Activated naive CD4-positive, alpha-beta T cell (primary cell): ENCODE measurements at places on chromosomes 12 and 14.

DNA sequence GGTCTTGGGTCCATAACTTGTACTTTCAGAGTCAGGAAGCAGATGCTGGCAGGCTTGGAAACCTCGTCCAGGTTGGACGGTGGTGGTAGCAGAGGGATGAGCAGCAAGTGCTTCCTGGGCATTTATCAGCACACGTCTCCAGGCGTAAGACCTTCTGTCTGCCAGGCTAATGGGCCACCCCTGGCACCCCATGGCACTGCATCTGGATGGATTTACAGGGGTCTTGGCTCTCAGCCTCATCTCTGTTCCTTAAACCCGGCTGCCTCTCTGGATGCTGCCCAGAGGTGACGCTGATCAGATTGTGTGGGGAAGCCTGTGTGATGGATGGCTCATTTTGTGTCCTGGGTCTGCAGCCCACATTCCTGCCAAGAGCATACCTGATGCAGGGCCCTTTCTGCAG is 145.1 kb downstream of the TSPAN9 start:
- DNase-seq = no peak

DNA sequence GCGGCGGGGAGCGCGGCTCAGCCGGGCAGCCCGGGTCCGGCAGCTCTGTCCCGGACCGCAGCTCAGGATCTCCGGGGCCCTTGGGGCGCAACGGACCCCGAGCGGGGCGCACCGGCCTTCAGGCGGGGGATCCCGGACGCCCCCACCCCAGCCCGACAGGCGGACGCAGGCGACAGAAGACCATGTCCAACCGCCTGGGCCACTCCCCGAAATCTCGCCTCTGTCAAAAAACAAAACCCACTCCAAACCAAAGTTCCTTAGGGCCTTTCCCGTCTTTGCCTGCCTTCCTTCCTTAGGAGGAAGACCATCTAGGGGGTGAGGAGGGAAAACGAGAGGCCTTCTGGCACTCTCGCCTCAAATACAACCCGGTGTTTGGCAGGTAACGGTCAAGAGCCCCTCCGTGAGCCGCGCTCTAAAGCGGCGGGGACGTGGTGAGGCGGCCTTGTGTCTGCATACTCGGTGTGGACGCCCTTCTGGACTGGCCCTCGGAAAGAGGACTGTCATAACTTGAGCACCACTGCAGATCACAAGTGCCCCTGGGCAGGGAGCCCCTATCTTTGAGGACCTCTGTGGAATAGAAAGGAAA is 604 bp downstream of the HCFC2 start:
- DNase-seq = no peak

DNA sequence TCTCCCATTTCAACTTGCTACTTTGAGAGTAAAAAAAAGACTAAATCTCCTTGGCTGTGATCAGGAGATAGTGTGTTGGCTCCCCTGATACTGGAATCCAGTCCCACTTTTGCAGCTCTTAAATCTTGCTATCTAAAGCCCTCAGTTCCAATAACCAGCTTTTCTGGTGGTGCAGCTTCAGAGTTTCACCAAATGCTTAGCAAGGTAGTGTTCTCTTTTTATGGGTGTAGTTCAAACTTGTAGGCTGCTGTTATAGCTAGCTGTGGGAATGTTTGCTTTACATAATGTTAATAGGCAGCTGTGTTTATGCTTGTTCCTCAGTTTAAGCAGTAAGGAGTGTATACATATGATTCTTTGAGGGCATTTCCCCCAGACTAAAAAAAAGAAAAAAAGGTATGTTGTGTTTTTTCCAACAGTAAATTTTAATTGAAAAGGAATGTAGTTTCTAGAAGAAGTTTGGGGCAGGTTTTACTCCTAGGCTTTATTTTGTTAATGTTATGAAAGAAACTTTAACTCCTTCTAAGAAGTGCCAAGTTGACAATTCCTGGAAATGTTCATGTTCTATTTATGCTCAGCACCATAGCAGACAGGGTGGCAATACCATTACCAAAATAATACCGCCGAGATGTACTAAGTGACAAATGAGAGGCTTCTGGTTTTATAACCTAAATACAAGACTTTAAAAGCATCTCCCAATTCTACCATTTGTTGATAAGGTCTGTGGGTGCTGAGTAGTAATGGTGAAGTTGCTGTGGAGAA is 12.1 kb downstream of the CRADD start:
- DNase-seq = no peak

DNA sequence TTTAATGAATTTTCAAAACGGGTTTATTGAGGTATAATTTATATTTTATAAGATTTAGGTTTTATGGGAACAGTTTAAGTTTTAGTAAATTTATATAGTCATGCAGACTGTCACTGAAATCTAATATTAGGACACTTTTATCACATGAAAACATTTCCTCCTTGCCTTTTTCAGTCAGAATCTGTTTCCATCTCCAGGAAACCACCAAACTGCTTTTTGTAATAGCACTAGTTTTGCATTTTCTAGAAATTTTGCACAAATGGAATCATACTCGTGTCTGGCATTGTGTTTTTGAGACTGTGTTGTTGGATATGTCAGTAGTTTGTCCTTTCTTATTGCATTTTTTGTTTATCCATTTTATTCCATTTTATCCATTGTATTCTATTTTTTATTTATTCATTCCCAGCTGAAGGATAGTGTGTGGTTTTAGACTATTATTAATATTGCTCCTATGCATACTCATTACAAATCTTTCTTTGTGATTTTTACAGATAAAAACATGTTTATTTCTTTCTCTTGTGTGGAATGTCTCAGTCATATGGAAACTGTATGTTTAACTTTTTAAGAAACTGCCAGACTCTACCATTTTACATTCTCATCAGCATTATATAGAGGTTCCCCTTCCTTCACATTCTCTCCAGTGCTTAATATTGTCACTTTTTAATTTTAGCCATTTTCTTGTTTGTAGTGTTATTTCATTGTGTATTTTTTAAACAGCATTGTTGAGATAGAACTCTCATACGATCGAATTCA is 26.5 kb downstream of the PALS1 start:
- DNase-seq = no peak

DNA sequence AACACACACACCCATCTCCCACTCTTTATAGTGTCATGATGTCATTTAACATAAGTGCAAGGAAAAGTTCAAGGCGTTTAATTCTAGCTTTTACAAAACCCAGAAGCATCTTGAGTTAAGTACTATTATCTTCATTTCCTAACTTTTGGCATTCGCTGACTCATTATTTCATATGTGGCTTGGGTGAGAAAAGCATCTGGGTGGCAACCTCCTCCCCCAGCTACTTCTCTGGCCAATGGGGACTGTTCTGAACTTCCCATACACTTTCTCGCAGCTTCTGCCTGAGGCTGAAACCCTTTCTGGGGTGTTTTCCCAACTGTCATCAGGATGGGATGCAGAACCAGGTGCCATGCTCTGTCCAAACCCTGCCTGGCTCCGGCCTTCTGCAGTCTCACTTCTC is 2.8 kb upstream of the MARK3 start:
- DNase-seq = no peak

DNA sequence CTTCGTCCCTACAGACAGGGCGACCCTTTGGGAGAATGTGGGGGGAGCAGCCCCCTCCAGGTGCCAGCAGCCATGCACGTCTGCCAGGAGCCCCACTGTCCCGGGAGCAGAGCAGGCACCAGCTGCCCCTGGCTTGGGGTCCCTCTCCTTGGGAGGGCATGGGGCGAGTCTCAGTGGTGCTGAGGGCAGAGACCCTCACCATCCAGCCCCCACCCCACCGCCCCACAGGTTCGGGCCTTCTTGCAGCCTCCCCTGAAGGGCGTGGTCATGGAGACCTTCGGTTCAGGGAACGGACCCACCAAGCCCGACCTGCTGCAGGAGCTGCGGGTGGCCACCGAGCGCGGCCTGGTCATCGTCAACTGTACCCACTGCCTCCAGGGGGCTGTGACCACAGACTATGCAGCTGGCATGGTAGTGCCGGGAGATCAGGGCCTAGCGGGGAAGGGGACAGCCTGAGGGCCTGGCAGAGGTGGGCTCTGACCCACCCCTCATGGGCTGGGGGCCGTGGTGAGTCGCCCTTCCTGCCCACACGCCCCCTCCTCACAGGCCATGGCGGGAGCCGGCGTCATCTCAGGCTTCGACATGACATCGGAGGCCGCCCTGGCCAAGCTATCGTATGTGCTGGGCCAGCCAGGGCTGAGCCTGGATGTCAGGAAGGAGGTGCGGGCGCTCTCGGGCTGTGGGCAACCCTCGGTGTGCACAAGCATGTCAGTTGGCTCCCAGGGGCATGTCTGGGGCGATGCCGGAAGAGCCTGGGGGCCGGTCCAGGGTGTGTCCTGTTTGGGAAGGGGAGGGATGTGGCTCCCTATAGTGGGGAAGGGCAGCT is 18.8 kb downstream of the ASPG start:
- no peak for DNase-seq

GRCh38 chr14:105088812-105089745 is 23.8 kb upstream of the GPR132 start:
- DNase-seq = no peak

DNA sequence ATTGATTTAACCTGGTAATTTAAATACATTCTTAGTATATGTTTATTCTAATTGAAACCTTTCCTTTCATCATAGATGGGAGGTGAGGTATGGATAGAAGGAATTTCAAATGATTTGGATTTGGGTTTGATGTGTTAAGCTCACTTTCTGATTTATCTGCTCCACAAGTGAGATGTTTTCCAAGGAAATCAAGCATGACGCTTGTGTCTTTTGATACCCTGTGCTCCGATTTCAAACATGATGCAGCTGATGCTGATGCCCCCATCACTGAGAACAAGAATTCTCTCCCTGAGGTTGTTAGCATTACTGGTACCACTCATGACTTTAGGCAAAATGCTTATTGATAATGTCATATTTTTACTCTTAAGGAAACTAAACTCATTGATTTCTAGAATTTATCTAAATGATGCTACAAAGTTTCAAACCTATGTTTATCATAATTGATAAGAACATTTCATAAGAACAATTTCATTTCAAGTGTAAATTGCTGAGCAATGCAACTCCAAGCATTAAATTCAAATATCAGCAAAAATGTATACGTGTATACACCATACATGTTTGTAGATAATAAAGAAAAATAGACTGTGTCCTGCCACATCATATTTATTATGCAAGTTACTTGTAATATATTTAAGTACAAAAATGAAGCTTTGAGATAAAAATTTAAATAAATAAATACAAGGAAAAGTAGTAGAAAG is 75.5 kb upstream of the LRIG3 start:
- DNase-seq = no peak

DNA sequence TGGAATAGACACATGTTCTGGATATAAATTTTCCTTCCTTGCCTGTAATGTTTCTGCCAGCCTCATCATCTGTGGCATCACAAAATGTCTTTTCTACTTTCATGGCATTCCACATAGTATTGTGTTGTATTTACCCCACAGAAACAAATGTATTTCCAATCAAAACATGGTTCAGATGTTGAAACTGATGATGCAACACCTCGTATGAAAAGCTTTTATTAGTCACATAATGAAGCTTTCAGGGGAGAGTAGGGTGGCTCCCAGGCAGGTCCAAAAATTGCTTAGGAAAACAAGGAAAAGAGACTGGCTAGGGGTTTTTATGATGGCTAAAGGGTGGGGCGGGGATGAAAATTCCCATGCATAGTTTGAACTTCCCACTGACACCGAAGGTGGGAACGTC is 29.1 kb upstream of the ZNF641 start:
- no peak for DNase-seq

GRCh38 chr12:92556637-92557421 is 146.0 kb upstream of the PLEKHG7 start:
- DNase-seq = no peak

GRCh38 chr12:131011165-131012079 is 57.7 kb downstream of the ADGRD1 start:
- DNase-seq = no peak

GRCh38 chr14:96143906-96144305 is 60.7 kb upstream of the BDKRB2 start:
- no peak for DNase-seq

DNA sequence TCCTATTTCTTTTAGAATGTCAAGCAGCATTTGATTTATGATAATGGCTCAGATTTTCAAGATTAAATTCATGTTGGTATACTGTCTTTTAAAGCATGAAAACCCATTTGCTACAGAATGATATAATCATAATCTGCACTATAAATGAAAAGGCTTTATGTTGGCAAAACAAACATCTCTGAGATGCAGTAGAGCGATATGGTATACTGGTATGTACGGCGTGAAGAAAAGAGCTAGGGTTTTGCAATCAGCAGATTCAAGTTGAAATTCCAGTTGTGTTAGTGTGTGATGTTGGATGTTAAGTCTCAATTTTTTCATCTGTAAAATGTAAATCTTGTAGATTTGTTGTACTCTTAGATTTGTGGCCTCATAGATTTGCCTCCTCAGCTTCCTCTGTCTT is 53.2 kb upstream of the DYRK2 start:
- DNase-seq = no peak

GRCh38 chr12:122990961-122991622 is 10.6 kb downstream of the ARL6IP4 start:
- no peak for DNase-seq

GRCh38 chr12:18446061-18446644 is 184.8 kb downstream of the PIK3C2G start:
- no peak for DNase-seq

DNA sequence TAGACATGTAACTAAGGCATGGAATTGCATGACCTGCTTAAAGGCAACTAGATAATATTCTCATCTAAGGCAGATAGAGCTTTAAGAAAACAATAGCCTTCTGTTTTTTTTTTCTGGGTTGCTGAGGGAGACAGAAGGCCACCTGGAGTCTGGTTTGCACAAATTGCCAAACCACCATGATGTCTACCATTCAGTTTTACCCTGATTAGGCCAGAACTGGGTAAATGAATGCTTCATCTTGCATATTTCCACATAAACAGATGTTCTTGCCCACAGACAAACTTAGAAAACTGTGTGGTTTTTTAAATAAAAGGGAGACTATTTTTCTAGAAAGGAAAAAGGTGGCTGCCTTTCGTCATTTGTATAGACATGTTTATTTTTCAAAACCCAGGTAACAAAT is 278.7 kb upstream of the PRICKLE1 start:
- DNase-seq = no peak

- no peak for DNase-seq
Observed at GRCh38 chr12:92769124-92769901, 66.5 kb downstream of the PLEKHG7 start.

- no peak for DNase-seq
Observed at GRCh38 chr12:89760783-89761182, 52.1 kb upstream of the ATP2B1 start.

DNA sequence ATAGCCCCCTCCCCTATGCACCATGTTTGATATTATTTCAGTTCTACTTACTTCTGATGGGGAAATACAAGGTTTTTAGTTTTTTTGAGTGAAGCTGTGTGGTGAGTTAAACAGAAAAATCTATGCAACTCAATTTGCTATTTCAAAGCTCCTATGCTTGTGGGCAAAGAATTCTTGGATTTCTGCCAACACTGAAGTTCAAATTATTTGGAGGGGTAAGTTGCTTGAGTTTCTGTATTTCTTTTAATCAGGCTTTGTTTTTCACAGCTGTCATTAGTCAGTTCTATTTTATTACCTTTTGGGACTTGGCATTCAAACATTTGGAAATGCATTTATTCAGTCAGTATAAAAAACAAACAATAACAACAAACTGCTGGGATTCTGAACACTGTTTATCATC is 407.5 kb upstream of the MGAT4C start:
- no peak for DNase-seq

GRCh38 chr14:83993545-83993944 is 1536.4 kb upstream of the FLRT2 start:
- no peak for DNase-seq
